ENCODE measurements at places on chromosomes 2 and 18.

DNA sequence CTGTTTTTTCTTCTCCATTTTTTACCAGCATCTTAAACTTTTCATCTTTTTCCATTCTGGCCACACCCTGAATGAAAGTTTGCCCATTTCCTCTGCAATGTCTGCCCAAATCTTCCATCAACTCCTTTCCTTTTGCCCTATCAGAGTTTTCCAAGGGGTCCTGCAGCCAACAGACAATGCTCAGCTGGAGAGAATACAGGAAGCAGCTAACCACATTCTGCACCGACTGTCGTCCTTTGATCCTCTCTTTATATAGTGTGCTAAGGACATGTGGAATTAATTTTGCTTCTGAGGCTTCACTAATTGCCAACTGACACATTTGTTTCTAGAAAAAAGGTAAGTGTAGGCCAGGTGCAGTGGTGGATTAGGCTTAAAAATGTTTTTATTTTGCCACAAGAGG, 50.5 kb upstream of the DLX2 start:
- DNase-seq = no peak

DNA sequence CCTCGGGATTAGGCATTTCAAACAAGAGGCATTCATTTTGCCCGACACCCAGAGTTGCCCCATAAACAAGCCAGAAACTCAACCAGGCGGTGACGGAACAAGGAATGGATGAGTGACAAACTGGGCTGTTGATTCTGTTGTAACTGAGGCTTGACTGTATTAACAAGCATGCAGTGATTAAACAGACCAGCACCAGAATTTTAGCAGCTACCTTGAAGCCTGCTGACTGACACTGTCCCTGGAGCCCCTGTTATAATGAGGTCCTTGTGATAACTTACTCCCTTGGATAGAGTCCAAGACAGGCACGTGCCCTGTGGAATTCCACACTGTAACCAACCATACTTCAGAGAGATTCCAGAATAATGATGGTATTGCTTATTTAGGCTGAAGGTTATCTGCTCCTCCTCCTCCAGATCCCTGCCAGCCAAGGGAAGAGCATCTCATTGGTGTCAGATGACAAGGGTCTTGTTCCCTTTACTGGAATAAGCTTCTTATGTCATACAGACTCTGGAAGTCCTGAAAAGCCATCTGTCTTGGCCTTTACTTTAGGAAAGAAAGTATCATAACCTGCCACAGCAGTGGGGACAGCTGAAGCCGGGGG, 97.1 kb upstream of the RMDN2 start:
- no peak for DNase-seq

- no peak for DNase-seq
These were observed 86.9 kb downstream of the TRIB2 start for GRCh38 chr2:12803607-12804006.

GRCh38 chr18:66013969-66014368, 263.2 kb downstream of the CDH7 start:
- DNase-seq = no peak

DNA sequence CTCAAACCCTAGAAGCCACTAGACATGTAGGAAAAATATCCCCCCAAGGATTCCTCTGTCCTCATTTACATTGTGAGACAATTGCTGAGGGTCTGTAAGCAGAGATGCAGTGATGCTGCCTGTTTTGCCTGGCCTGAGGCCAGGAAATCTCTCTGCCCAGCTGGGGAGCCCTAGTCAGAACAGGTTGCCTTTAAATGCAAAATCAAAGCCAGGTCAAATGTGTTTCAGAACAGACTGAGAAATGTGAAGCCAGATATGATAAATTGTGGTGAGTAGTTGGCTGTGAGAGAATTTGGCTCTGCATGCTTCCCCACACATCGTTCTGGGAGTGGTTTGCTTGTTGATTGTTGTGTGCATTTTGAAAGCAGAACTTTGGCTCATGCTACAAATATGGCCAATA, 38.4 kb upstream of the NXPH2 start:
- DNase-seq = no peak

GRCh38 chr18:63888470-63889190, 1.1 kb downstream of the SERPINB2 start:
- DNase-seq = no peak

GRCh38 chr2:141654311-141654710, 476.5 kb downstream of the LRP1B start:
- no peak for DNase-seq

GRCh38 chr2:73970141-73970803, 14.4 kb upstream of the TET3 start:
- DNase-seq = no peak

- no peak for DNase-seq
These were observed 8.4 kb upstream of the NR4A2 start for GRCh38 chr2:156340804-156341451.

DNA sequence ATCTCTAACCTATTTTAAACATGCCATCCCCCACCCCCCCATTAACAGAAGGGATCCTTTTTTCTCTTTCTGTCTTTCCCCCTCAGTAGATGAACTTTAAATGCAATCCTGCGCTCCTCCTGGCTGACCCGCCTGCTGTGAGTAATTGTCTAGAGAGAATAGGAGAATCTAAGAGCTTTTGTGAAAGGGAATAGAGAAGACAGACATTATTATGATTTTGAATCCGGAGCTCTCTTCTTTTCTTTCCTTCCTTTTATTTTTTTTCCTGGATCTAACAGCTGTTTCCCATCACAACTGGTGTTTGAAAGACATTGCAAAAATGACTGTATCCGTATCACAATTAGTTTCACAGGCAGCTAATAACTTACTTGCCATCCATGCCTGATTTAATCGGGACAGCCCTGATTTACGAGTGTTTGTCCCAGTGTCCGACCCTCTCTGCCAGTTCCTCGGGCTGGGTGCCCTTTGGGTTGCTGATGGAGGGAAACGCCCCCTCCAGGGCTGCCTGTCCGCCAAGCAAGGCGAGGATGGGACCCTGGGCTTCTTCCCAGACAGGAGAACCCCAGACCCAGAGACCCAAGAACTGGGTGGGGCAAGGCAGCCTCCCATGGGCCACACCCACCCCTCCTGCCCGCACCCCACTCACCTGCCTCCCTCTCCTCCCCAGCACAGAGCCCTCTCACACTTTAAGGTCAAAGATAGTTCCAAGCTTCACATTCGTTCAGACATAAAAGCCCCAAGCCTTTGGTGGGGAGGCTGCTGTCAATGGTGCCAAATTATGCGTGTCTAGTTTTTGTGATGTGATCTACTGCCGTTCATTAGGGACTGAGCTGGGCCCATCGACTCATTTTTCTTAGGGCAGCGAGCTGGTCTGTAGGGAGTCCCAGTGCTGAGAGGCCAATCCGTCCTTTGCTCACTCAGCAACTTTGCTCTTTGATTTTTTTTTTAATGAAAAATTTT, 231.7 kb downstream of the ZNF516 start:
- no peak for DNase-seq

GRCh38 chr2:170816504-170817092, at the start of gene GAD1:
TSS of gene GAD1 (plus strand) at chr2:170816887. CDS start at chr2:170818592, 1,705 bp downstream.
- DNase-seq = no peak

Data from brain pericyte (primary cell).